Neuronal stem cell (in vitro differentiated cells): ENCODE measurements at places on chromosomes 7 and 10.

- peaks cover 25% of the 10 kb centered on the region for H3K27me3 ChIP-seq
- no peaks in the 10 kb centered on the region for H3K36me3 ChIP-seq
- H3K4me3 ChIP-seq: no peak overlapping the region
- no peaks in the 10 kb centered on the region for H3K4me1 ChIP-seq
- DNase-seq: no peak
Measured at GRCh38 chr7:1422512-1423263, 36.6 kb downstream of the MICALL2 start.

DNA sequence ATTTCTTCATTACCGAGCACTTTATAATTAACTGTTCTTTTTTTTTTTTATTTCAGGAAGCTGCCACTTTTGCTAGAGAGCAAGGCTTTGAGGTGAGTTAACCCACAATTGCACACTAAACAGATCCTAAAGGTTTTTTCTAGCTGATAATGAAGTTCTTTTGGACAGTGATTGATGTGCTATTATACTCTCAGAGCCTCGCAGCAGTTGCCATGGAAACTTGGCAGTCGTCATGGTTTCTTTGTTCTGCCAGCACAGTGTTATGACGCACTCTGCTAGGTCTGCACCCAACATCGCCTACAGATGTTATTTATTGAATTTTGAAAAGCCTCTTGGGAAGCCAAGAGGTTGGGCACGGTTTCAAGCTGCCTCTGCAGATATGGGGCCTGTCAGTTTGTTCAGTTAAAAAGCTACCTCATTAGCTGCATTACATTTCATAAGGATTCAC lies 237.2 kb upstream of the KAT6B start:
- H3K27ac ChIP-seq: no peak overlapping the region
- peak; percentile 70 for DNase-seq
- no peaks in the 10 kb centered on the region for H3K36me3 ChIP-seq
- no peak overlapping the region for H3K4me3 ChIP-seq
- peaks cover 3% of the 10 kb centered on the region for H3K4me1 ChIP-seq

DNA sequence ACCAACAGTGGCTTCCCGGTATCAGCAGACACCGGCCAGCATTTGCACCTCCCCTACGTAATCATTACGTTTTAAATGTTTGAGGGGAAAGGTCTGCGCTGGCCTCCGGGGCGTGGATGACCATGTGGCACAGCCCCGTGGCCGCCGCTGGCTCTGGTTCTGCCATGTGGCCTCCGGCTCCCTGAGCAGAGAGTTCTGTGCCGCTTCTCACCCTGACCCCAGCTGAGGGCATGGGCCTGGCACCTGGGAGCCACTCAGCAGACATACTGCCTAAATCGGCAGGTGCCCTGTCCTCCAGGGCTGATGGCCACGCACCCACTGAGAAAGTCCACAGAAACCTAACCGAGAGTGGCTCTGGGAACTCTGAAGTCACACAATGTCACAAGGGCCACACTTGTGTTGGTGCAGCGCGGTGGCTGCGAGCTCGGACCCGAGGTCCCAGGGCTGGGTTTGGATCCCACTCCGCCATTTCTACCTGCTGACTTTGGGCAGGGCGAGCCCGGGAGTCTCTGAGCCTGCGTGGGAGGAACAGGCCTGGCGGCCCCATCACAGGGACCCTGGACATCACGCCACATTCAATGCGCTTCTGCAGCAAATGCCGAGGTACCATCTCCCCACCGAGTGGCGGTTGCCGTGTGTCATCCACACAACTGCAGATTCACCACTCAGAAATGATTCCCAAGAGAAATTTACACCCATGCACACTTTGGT lies 25.3 kb downstream of the CFAP46 start:
- H3K27ac ChIP-seq: no peak overlapping the region
- H3K36me3 ChIP-seq: no peaks in the 10 kb centered on the region
- DNase-seq: no peak
- no peaks in the 10 kb centered on the region for H3K27me3 ChIP-seq
- H3K4me1 ChIP-seq: peaks cover 8% of the 10 kb centered on the region

DNA sequence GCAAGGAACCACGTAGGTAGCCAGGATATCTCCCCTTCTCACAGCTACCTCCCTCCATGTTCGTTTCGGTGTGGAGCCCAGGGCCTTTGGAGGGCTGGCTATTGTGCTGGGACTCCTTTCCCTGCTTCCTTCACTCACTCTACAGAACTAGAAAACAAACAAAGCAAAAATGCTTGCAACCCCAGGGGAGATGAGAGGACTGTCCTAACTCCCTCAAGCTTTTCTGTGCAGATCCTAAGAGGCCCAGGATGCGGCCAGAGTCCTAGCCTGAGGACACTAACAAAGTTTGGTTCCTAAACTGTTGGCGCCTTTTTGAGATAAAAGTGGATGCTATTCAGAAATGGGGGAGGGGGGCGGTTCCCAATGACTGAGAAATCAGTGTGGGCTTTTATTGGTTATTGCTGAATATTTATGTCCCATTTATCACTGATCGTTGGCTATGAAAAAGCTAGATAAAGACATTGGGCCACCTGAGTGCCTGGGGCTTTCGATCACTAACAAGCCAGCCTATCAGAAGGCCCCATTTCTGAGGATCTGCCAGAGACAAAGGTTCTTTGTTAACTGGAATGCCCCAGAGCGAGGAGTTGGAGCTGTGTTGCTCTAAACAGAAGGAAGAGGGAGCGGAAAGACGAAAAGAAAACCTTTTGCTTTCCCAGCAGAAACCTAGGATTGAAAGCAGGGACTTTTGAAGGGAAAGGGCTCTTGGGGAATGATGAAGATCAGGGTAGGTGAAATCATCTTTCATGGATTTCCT lies 95.2 kb upstream of the EGR2 start:
- no peaks in the 10 kb centered on the region for H3K27me3 ChIP-seq
- DNase-seq: peak; percentile 46
- H3K4me3 ChIP-seq: no peak overlapping the region
- no peaks in the 10 kb centered on the region for H3K36me3 ChIP-seq
- peaks cover 7% of the 10 kb centered on the region for H3K4me1 ChIP-seq
- peak overlapping the region; percentile 89 for H3K27ac ChIP-seq

DNA sequence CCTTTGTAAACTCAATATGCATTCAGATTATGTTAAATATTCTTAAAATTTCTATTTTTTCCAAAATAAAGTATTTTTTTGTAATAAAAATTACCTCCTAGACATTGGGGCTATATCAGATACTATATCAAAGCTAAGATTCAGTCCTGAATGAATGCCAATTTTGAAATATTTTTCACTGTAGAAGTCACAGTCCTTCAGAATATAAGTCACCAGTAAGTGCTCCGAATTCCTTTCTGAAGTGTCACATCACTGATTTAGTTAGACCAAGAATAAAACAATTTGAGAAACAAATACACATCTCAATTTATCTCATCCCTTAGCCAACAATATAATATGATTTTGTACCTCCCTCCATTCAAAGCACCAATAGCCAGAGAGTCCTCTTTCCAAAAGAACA lies 33.9 kb upstream of the GSAP start:
- H3K4me3 ChIP-seq: no peak overlapping the region
- no peaks in the 10 kb centered on the region for H3K36me3 ChIP-seq
- no peaks in the 10 kb centered on the region for H3K27me3 ChIP-seq
- no peaks in the 10 kb centered on the region for H3K4me1 ChIP-seq

DNA sequence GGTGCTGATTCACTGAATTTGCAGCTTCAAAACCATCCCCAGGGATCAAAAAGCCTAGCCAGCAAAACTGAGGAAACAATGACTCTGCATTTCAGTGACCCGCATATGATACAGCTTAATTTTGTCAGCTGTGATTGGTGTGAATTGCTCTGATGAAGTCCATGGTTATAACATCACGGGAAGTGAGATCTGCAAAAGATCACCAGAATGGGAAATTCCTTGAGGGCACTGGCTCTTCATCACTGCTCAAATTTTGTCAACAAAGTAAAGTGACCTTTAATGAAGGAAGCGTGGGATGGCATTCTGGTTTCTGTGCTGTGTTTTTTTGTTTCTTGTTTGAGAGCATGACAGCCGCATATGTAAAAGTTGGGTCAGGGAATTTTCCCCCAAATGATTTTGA lies 745.9 kb downstream of the GATA3 start:
- H3K4me1 ChIP-seq: no peaks in the 10 kb centered on the region
- H3K36me3 ChIP-seq: no peaks in the 10 kb centered on the region
- H3K27me3 ChIP-seq: no peaks in the 10 kb centered on the region

DNA sequence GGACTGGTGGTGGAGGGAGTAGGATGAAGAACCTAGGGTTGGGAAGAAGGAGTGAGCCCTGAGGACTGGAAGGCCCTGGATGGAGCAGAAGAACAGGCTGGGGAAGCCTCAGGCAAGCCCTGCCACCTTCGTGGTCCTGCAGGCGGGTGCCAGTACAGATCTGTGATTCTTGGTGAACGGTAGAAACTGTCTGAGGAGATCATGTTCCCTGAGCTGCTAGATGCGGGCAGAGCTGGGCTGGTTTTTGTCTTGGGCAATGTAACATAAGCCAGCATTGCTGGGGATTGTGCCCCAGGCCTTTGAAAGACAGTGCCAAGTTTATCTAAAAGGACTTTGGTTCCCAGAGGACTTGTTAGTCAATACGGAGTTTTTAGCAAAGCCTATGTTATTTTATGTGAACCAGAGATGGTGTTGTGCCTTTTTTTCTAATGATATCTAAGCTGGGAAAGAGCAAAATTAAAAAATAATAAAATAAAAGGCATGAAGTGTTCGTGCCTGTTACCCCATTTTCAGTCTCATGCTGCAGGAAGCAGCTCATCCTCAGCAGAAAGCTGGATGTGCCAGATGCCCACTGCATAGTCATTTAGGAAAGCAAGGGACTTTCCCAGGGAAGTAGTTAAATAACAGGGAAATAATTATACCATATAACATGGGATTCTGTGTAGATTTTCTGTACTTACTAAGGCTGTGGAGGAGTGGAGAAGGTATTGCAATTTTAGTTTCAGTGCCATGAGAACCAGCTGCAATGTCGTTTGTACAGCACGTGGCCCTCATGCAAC lies 24.4 kb upstream of the FIGNL1 start:
- no peak overlapping the region for H3K4me3 ChIP-seq
- H3K4me1 ChIP-seq: no peaks in the 10 kb centered on the region
- H3K27ac ChIP-seq: no peak overlapping the region
- no peaks in the 10 kb centered on the region for H3K27me3 ChIP-seq
- no peaks in the 10 kb centered on the region for H3K36me3 ChIP-seq
- DNase-seq: no peak

- H3K27me3 ChIP-seq: no peaks in the 10 kb centered on the region
- no peaks in the 10 kb centered on the region for H3K4me1 ChIP-seq
- H3K36me3 ChIP-seq: no peaks in the 10 kb centered on the region
- no peak overlapping the region for H3K27ac ChIP-seq
Measured at GRCh38 chr7:146479040-146479439, 362.4 kb downstream of the CNTNAP2 start.

DNA sequence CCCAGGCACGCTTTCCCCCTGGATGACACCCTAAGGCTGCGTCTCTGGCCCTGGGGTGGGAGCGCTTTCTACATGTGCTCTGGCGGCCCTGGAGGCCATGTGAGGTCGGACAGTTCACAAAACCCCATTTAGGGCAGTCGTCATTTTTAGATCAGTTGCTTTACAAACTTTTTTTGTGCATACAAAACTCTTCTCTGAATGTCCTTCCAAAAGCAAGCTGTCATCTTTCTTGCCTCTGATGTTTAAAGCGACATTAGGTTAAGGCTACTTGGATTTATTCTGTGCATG lies 5.9 kb downstream of the MAFK start:
- no peak overlapping the region for H3K4me3 ChIP-seq
- H3K27me3 ChIP-seq: peaks cover 7% of the 10 kb centered on the region
- peaks cover 44% of the 10 kb centered on the region for H3K4me1 ChIP-seq
- peak overlapping the region; percentile 81 for H3K27ac ChIP-seq

GRCh38 chr10:77771851-77772250 lies 134.2 kb upstream of the KCNMA1 start:
- no peaks in the 10 kb centered on the region for H3K4me1 ChIP-seq
- no peak for DNase-seq
- H3K36me3 ChIP-seq: no peaks in the 10 kb centered on the region

DNA sequence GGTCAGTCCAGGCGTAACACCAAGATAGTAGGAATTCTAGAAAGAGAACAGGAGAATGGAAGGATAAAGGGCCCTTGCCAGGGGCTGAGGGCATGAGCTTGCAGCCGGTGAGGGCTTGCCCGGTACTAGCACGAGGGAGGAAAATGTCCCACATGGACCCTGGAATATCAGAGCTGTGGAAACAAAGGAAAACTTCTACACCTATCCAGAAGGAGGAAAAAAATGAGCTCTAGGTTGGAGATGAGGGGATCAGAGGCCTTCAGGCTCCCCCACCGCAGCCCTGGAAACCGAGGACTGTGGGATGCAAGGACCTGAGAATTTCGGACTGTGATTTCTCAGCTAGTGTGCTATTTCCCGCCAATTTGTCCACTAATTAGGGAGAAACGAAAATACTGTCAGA lies 22.1 kb downstream of the RAMP3 start:
- H3K36me3 ChIP-seq: no peaks in the 10 kb centered on the region
- no peaks in the 10 kb centered on the region for H3K4me1 ChIP-seq
- H3K4me3 ChIP-seq: no peak overlapping the region
- H3K27me3 ChIP-seq: no peaks in the 10 kb centered on the region
- H3K27ac ChIP-seq: no peak overlapping the region

- H3K4me1 ChIP-seq: no peaks in the 10 kb centered on the region
- H3K27me3 ChIP-seq: no peaks in the 10 kb centered on the region
- H3K27ac ChIP-seq: no peak overlapping the region
- no peak overlapping the region for H3K4me3 ChIP-seq
- DNase-seq: no peak
- no peaks in the 10 kb centered on the region for H3K36me3 ChIP-seq
Measured at GRCh38 chr10:107409522-107409921, 245.0 kb upstream of the SORCS1 start.

- no peaks in the 10 kb centered on the region for H3K36me3 ChIP-seq
- no peak overlapping the region for H3K4me3 ChIP-seq
- no peaks in the 10 kb centered on the region for H3K27me3 ChIP-seq
- H3K4me1 ChIP-seq: peaks cover 18% of the 10 kb centered on the region
- no peak for DNase-seq
- H3K27ac ChIP-seq: no peak overlapping the region
Measured at GRCh38 chr10:100339236-100339635, 7.8 kb upstream of the SCD start.
